Cortex of kidney (tissue), 1 donor: ENCODE measurements at places on chromosomes 5 and 9.

- DNase-seq: no peak
These were observed 6.9 kb downstream of the KCTD16 start for GRCh38 chr5:144177548-144177947.

- DNase-seq: no peak
These were observed 124.8 kb upstream of the PTCH1 start for GRCh38 chr9:95641586-95641985.

DNA sequence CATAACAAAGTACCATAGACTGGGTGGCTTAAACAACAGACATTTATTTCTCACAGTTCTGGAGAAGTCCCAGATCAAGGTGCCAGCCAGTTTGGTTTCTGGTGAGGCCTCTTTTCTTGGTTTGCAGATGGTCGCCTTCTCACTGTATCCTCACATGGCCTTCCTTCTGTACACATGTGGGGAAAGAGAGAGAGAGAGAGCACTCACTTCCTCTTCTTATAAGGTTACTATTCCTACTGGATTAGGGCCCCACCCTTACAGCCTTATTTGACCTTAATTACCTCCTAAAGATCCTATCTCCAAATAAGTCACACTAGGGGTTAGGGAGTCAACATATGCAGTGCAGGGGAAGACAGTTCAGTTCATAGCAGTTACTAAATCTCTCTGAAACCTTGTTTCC is 205.6 kb upstream of the GDNF start:
- no peak for DNase-seq

DNA sequence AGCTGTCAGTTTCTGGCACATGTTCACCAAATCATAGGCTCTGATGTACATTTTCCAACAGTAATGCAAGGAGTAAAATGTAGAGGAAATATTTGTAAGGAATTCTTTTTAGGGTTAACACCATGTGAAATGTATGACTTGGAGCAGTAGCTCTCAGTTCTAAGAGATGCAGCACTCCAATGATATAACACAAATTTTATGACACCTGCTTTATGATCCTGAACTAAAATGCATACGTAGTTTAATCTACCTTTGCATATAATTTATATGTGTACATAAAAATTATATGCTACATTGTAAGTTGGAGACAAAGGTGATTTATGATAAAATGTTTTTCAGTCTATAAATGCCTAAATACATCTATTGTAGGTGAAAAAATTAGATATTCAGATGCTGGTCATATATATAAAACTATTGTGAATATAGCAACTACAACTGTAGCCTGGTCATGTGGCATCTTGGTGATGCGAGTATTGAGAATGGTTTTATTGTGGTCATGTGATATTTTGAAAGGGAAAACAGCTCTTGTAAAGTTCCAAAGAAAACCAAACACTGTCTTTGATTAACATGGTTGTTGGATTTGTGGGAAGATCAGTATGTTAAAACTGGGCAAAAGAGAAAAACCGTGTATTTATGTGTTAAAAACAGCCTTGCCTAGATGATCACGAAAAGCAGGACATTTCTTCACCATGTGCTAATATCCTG is 171.0 kb downstream of the TRIO start:
- no peak for DNase-seq

DNA sequence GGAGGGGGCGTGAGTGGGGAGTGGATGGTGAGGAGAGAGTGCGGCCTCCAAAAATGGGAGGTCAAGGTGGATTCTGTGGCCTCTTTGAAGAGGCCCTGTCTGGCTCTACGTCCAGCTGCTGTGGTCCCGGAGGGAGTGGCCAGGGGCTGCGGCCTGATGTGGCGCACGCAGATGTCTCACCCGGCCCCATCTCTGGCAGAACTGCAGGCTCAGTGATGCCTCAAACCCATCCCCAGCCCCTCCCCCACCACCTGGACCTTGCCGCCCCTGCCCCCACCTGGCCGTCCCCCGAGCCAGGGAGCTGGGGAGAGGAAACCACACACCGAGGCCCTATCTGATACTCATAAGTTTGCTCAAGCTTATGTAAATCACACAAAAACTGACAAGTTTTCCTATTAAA is 267.6 kb downstream of the PBX3 start:
- no peak for DNase-seq

- DNase-seq: no peak
These were observed 83.9 kb downstream of the NR3C1 start for GRCh38 chr5:143319437-143320227.

GRCh38 chr5:135208903-135209721 is 175.1 kb upstream of the PITX1 start:
- no peak for DNase-seq

DNA sequence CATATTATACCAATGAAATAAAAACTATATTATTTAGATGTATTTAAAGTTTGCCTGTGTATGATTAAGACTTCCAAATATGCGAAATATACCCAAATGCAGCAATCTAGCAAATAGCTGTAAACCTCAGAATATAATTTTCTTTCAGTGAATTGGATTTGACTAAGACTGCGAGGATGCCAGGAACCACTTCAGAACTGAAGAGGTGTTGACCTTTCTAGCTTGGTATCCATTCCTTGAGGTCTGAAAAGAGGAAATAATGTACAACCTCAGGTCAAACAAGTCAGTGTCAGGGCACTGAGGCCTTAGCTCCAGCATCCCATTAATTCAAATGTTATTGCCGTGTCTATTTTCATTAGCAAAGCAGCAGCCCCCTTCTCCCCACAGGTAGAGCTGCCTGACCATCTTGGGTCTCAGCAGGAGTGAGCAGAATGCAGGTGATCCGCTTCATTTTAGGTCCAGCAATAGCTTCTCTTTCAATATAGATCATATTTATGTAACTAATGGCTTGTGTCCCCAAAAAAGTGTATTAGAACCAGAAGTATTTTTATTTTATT is 100.0 kb downstream of the KIAA1958 start:
- DNase-seq: no peak

DNA sequence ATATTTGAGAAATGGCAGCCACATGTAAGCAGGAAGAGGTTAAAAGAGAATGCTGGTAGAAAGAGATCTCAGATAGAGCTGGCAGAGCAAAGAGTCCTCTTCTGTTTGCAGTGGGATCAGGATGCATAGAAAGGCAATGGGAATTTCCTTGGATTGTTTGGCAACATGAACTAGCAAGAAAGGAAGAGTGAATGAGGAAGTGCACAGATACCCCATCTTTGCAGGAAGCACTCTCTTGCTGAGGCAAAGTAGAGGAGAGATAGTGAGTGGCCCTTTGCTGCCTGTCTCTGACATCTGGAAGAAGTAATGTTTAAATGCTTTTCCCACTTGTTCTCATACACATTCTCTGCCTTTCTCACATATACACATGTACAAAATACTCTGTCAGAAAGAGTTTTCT is 14.5 kb downstream of the FKTN start:
- no peak for DNase-seq

DNA sequence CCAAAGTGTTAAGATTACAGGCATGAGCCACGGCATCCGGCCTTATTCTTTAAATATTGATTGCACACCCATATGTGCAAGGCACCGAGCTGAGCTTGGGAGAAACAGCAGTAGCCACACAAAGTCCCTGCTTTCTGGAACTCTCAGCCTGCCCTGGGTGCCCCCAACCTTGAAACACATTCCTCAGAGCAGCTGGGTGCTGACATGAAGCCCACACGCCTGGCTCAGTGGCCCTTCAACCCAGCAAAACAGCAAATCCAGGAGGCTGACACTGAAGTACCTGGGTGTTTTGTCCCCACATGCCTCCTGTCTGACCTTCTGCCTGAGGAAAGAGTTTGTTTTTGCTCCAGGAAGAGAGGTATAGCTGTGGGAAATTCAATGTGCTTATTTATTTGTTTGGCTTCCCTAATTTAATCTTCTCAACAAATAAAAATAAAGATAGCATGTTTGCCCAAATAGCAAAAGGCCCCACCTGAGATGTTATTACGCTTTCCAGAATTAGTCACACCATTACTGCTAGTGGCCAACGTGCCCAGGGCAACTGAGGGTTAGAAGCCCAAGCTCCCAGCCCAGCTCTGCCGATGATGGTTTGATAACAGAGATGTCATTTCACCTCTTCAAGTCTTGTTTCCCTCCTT is 13.4 kb upstream of the TCOF1 start:
- no peak for DNase-seq

DNA sequence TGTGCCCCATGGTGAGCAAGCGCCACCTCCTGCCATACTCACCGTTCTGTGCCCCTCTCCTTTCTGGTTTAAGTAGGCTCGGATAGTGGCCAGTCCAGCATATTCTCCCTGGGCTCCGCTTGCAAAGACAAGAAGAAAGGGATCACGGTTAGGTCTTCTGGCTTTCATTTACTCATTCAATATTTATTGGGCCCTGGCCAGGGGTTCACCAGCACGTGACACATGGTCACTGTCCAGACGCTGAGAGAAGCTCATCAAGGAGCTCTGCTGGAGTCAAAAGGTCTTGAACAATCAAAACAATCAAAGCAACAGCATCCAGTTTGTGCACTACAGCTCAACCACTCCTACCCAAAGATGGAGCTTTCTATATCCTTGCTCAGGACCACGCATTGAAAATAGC is 80.2 kb downstream of the GLDC start:
- DNase-seq: no peak

- no peak for DNase-seq
These were observed 214.8 kb upstream of the OTULINL start for GRCh38 chr5:14366763-14367162.

DNA sequence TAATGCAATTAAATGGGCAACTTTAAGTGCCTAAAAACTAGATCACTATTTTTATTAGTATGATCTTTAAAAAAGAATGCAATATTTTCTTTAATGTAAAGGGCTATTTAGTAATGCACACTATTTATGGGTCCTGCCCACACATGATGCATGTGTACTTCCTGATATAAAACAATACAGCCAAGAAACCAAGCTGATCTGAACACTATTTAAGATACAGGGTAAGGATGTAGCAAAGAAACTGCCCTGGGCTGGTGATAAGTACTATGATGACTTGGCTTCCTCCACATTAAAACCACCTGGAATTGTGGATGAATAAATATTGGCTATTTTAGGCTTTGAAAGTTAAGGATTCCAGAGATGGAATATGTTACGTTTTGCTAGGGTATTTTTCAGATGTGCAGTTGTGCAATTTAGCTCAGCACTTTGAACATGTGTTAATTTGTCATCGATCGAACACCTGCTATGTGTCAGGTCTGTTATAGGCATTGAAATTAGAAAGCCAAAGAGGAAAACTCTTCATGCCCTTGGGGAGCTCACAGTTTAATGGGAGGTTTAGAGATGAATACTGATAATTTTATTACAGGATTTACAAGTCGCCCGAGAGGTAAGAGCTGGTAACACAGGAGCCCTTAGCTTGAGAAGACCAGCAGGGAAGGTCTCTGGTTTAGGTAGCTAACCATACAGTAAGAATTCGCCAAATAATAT is 276.7 kb downstream of the PLK2 start:
- no peak for DNase-seq

- DNase-seq: no peak
These were observed 128.0 kb downstream of the FANCC start for GRCh38 chr9:95189251-95190098.

DNA sequence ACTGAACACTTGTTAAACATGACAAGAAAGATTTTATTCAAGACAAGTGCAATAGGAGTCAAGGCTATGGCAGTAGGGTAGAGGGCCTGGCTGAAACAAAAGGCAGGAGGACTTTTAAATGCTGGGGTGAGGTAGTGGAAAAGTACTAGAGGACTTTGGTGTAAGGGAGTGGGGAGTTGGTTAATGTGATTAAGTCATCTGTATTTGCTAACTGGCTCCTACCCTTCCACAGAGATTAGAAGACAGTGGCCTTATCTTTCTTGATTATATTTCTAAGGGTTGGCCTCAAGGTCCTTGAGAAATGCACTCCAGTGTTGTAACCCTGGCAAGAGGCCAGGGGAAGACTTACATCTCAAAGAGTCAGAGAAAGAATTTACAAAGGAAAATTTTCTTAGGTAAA is 160.2 kb upstream of the FTMT start:
- DNase-seq: no peak
